Pancreas (tissue), 10 donors: ENCODE measurements at places on chromosomes 3 and 15. TPM values are rescaled to one million over a fixed set of nuclear protein-coding genes. Genes with fewer than 3 reads are reported as not detected.

Gene KIF7
- 0.55 TPM for total RNA-seq

Gene SNURF
- total RNA-seq = 18.5 TPM

GRCh38 chr3:99929745-99930139 is 112.1 kb downstream of the CMSS1 start:
- no peaks in the 10 kb centered on the region for H3K36me3 ChIP-seq
- no peak for DNase-seq
- peaks cover 10% of the 10 kb centered on the region for H3K4me1 ChIP-seq
- H3K27me3 ChIP-seq = no peaks in the 10 kb centered on the region
- H3K4me3 ChIP-seq = no peak overlapping the region

- no peaks in the 10 kb centered on the region for H3K36me3 ChIP-seq
- H3K4me1 ChIP-seq = peaks cover 23% of the 10 kb centered on the region
- no peak overlapping the region for H3K4me3 ChIP-seq
- H3K27ac ChIP-seq = no peak overlapping the region
- H3K27me3 ChIP-seq = no peaks in the 10 kb centered on the region
- no peak for DNase-seq
Measured at GRCh38 chr3:42052132-42052483, 39.0 kb upstream of the TRAK1 start.

DNA sequence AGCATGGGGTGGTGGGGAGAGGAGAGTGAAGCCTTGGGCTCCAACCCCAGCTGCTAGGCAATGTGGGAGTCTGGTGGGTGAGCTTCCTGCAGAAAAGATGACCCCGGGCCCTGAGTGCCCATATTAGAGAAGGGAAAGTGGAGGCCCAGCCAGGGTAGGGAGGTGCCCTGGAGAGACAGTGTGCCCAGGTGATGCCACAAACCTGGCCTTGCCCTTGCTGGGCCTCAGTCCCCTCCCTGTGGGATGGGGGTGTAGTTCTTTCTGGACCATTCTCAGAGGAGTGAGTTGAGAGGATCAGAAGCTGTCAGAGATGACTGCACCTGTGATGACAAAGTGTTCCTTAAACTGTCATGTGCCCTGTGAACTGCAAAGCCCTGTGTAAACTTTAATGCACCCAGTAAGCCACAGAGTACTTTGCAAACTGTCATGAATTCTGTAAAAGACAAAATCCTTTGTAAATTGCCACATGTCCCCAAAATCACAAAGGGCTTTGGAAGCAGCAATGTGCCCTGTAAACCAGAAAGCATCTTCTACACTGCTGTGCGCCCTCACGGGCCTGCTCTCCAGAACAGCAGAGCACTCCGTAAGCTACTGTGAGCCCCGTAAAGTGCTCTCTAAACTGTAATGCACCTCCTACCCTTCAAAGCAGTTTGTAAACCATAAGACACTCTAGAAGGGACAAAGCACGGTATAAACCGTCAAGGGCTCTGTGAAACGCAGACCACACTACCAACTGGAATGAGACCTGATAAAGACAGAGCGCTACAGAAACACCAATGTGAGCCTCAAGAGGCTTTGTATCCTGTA is 51.3 kb upstream of the FGD5 start:
- no peaks in the 10 kb centered on the region for H3K27me3 ChIP-seq
- no peaks in the 10 kb centered on the region for H3K4me1 ChIP-seq
- no peaks in the 10 kb centered on the region for H3K36me3 ChIP-seq
- no peak overlapping the region for H3K27ac ChIP-seq
- no peak overlapping the region for H3K4me3 ChIP-seq

- H3K4me1 ChIP-seq = no peaks in the 10 kb centered on the region
- H3K36me3 ChIP-seq = peaks cover 4% of the 10 kb centered on the region
- H3K4me3 ChIP-seq = no peak overlapping the region
- DNase-seq = no peak
- H3K27ac ChIP-seq = no peak overlapping the region
- H3K27me3 ChIP-seq = no peaks in the 10 kb centered on the region
Measured at GRCh38 chr15:25346371-25346770, 92.5 kb downstream of the UBE3A start.
